H1 (cell line): ENCODE measurements at places on chromosomes 2 and 18. TPM values are rescaled to one million over a fixed set of nuclear protein-coding genes. Genes with fewer than 3 reads are reported as not detected.

- DNase-seq = no peak
Observed at GRCh38 chr18:429030-429429, 71.5 kb downstream of the COLEC12 start.

The SRSF7 gene
- polyA plus RNA-seq = 225 and 415 TPM in 2 replicates

The HOXD8 gene
- polyA plus RNA-seq = not detected in 2 replicates

The TAF4B gene
- 6.9 and 9.3 TPM in 2 replicates for polyA plus RNA-seq

GRCh38 chr2:221468317-221468716 is 103.8 kb downstream of the EPHA4 start:
- DNase-seq = peak; percentile 50

DNA sequence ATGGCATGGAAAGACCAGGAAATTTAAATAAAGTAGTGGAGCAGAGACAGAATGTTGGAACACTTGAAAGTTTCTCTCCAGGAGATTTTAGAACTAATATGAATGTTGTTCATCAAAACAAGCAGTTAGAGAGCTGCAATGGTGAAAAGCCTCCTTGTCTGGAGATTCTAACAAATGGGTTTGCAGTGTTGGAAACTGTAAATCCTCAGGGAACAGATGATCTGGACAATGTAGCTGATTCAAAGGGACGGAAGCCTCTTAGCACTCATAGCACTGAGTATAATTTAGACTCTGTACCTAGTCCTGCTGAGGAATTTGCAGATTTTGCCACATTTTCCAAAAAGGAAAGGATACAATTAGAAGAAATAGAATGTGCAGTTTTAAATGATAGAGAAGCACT is 27.7 kb downstream of the AFTPH start:
- no peak for DNase-seq

The KCMF1 gene
- 55.8 and 86.9 TPM in 2 replicates for polyA plus RNA-seq

GRCh38 chr18:74013955-74014354 is 133.7 kb downstream of the FBXO15 start:
- DNase-seq = no peak

The CFAP65 gene
- 0.38 and 0.45 TPM in 2 replicates for polyA plus RNA-seq

The PLCL1 gene
- not detected in 2 replicates for polyA plus RNA-seq

The IL18R1 gene
- polyA plus RNA-seq = not detected in 2 replicates

DNA sequence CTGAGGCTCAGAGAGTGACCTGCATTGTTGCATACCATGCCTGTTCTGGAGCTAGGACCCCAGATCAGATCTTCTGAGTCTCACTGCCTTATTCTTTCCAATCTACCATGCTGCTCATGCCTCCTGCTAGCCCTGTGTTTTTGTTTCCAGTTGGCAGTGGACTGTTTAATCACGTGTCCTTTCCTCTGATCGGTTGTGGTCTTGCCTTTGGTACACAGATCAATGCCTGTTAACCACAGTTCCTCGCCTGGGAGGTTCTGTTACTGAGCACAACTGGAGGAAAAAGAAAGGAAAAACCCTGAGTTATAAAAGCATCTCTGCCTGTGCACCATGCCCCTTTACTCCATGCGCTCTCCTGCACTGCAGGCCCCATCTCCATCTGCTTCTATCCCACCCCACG is 329.1 kb downstream of the SETBP1 start:
- DNase-seq = no peak

GRCh38 chr2:169756342-169756741 is 22.7 kb downstream of the KLHL23 start:
- DNase-seq = no peak

GRCh38 chr2:69099541-69099940 is 86.6 kb downstream of the ANTXR1 start:
- no peak for DNase-seq

- DNase-seq = no peak
Observed at GRCh38 chr2:211248841-211249240, 692.4 kb downstream of the CPS1 start.

GRCh38 chr18:66342577-66342976 is 261.3 kb downstream of the CDH19 start:
- DNase-seq = no peak

DNA sequence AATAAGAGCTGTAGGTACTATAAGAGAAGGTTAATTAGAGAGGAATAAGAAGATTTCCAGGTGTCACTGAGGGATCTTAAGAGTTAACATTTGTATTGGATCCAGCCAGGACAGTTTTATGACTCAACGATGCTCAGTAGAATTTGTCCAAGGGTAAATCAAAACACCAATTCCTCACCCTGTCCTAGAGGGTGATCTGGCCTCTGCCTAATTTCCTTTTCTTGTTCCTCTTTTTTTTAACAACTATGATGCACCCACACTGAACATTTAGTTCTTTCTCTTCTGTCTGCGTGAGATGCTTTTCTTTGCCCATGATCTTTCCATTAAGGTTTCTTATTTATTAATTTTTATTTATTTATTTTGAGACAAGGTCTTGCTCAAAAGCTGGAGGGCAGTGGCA is 92.0 kb downstream of the PMS1 start:
- DNase-seq = no peak

DNA sequence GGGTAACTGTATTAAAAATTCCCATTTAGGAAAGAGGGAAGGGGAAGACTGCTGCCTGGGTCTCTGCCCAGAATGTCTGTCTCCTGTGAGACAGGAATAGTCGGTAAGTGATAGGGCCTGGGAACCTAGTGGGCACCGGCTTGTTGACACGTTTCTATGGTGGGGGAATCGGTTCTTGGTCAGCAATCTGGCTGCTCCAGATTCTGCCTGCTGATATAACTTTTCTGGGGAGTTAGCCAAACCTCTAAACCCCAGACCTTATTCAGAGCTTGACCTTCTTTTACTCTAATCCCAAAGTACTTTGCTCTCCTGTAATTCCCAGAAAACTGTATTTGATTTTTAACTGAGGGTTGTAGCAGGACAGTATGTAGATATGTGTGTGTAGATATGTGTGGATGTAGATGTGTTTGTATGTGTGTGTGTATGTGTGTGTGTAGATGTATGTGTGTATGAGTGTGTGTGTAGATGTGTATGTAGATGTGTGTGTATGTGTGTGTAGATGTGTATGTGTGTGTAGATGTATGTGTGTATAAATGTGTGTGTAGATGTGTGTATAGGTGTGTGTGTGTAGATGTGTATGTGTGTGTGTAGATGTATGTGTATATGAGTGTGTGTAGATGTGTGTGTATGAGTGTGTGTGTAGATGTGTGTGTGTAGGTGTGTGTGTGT is 61.8 kb upstream of the TXNDC2 start:
- no peak for DNase-seq

- DNase-seq = no peak
Observed at GRCh38 chr2:105299290-105299689, 30.2 kb downstream of the TGFBRAP1 start.

DNA sequence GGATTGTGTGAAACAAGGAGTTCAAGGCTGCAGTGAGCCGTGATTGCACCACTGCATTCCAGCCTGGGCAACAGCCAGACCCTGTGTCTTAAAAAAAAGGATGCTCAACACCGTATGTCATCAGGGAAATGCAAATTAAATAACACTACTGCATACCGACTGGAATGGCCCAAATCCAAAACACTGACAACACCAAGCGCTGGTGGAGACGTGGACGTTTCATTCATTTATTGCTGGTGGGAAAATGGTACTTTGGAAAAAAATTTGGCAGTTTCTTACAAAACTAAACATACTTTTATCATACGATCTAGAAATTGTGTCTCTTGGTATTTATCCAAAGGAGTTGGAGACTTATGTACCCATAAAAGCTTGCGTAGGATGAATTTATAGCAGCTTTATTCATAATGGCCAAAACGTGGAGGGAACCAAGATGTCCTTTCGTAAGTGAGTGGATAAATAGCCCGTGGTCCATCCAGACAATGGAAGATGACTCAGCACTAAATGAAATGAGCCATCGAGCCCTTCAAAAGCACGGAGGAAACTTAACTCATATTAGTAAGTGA is 24.2 kb downstream of the NEU4 start:
- DNase-seq = no peak

GRCh38 chr2:66344087-66344663 is 90.8 kb upstream of the MEIS1 start:
- no peak for DNase-seq

The CXCR1 gene
- polyA plus RNA-seq = not detected in 2 replicates

The GAREM1 gene
- 3.6 and 3.9 TPM in 2 replicates for polyA plus RNA-seq

GRCh38 chr2:238915596-238915995 is 67.7 kb downstream of the TWIST2 start:
- no peak for DNase-seq

The IL36RN gene
- polyA plus RNA-seq = not detected in 2 replicates

The HSPE1 gene
- polyA plus RNA-seq = 105 and 206 TPM in 2 replicates

DNA sequence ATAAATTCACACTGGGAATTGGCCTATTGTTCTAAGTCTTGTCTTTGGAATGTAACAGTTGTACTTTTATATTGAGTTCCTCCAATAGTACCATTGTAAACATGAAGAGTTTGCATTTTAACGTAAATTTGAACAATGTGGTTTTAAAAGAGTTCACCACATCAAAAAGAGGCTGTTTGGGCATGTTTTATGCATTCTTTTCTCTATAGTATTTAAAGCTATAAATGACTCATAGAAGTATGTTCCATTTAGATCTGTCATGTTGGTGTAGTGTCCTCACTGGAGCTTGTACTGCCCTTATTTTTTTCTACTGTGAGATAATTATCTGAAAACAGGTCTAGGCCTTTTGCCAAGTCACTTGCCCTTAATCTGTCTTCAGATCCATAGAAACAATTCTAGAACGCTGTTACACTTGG is 141.9 kb downstream of the RHBDD1 start:
- no peak for DNase-seq

The ALPI gene
- polyA plus RNA-seq = not detected in 2 replicates

DNA sequence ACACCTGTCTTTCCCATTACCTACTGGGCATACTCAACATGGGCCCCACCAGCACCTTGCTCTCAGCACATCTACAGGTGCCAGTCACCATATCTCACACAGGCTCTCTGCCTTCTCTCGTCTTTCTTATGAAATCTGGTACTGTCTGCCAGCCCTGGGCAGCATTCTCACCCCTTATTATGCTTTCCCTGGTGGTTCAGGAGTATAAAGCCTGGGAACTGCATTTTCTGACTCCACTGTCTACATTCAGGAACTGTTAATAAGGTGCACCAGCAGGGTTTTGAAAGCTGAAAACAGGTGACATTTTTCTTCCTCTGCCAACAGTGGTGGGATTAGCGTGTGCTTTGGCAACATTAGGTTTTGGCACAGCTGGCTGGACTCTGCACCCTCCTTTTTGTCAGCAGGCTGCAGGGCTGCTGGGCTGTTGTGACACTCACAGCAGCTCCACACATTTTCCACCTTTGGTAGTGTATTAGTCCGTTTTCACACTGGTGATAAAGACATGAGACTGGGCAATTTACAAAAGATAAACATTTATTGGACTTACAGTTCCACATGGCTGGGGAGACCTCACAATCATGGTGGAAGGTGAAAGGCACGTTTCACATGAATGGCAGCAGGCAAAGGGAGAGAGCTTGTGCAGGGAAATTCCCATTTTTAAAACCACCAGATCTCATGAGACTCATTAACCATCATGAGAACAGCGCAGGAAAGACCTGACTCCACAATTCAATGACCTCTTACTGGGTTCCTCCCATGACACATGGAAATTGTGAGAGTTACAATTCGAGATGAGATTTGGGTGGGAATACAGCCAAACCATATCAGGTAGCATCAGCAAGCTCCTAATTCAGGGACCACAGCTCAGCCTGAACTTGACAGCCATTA is 343.1 kb upstream of the LYPD1 start:
- no peak for DNase-seq

DNA sequence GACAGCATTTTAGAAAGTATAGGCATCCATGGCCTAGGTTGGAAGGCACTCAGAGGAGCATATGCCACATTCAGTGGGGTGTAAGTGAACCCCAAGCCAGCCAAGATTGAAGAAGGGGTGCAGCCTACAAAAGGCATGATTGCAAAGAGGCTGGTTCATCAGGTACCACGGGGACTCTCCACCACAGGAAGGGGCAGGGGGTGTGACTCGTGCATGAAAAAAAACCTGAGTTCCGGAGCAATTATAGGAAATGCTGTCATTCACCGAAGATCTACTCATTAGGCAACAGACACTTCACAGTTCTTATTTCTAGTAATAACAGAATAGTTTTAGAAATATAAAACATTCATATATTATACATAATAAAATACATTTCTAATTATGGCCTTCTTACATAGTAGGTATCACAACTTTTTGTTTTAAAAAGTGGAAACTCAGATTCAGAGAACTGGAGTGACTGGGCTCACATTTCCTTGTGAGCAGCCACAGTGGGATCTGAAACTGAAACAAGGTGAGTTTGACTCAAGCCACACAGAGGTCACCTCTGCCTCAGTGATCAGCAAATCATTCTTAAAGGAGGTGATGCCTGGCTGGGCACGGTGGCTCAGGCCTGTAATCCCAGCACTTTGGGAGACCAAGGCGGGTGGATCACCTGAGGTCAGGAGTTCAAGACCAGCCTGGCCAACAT is 188.4 kb upstream of the GYPC start:
- DNase-seq = no peak

DNA sequence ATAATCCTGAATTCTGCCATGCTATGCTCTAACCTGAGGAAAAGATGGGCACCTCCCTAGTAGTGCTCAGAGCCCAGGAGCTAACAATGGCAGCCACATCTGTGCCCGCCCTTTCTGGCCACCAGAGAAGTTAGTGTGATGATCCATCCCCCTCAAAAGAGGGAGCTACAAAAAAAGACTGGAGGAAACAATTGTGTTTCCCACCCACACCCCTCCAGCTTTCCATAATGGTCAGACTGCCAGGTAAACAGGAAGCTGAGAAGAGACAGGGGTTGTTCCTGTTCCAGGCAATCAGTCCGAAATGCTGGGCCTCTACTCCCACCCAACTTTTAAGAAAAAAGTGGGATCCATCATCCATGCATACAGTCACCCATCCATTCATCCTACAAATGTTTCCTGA is 3.2 kb downstream of the TBC1D8 start:
- DNase-seq = no peak

DNA sequence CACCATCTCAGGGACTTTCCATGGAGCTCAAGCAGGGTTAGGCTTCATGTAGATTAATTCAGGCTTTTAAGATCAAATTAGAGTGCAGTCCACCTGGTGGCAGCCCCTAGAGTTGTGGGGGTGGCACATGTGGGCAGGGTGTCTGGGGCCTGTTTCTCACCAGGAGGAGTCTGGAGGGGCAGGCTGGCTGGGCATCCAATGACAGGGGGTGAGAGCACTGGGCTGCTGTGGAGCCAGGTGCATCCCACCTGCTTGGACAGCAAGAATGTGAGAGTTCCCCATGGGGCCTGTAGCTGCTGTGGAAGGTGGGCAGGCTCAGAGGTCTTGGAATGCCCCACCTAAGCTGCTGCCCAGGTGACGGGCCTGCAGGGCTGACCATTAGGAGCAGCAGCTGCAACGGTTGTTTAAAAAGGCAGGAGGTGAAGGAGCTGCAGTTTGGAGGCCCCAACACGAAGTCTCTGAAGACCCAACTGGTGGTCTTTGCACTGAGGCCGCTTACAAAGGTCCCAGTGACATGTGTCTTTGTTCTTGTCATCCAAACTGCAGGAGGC is 686.3 kb upstream of the HS6ST1 start:
- DNase-seq = no peak

The SRD5A2 gene
- 0.02 TPM in 2 replicates for polyA plus RNA-seq

The PPP1R1C gene
- 1.3 TPM in 2 replicates for polyA plus RNA-seq
